ENCODE measurements at places on chromosomes 6 and 20.
A peak's percentile ranks its signal among the peaks of the same experiment; 100 is the strongest.

- DNase-seq = no peak
These were observed 40.6 kb downstream of the CGA start for GRCh38 chr6:87054143-87054833.

- peak; percentile 71 for DNase-seq
These were observed 48.5 kb upstream of the PDYN start for GRCh38 chr20:2042400-2042799.

DNA sequence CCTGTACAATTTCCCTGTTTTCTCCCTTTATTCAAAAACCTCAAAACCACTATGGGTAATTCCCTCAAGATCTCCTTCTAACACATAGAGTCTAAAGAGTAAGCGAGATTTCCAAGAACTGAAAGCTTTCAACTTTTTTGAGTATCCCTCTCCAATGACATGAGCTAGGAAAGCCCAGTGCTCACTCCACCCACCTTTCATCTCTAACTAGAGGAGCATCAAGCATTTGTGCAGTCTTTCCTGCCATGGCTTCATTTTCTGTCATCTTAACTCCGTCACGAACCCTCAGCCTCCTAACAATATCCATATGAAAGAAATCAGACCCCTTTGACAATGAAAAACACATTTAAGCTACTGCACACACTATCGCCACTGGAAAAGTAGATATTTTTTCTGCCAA lies 91.9 kb upstream of the SUPT3H start:
- DNase-seq = no peak

DNA sequence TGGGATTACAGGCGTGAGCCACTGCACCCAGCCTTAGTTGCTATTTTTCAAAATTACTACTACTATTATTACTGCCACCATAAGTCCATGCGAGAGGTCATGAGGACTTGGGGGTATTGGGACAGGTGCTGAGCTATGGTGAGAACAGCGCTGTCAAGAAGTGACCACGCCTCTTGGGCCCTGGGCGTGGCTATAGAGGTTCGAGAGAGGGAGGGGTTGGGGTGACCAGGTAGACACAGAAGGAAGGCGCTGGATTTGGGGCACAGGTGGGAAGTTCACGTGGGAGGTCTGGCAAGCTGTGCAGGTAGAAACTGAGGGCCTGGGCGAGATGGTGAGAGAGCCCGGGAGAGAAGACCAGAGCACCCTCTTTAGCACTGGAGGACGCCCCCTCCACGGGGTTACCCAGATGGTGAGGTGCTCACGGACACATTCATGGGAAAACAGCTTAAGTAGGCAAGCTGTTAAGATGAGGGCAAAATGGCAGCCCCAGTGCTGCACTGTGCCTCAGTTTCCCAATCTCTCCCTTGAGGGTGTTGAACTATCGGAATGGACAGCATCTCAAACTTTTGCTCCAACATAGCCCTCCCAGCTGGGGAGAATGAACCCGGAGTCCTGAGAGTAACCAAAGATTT lies 61.0 kb downstream of the RAB44 start:
- no peak for DNase-seq

- no peak for DNase-seq
These were observed 142.7 kb downstream of the TENT5A start for GRCh38 chr6:81609736-81610135.

GRCh38 chr6:82521861-82522260 lies 158.2 kb downstream of the TPBG start:
- DNase-seq = no peak

DNA sequence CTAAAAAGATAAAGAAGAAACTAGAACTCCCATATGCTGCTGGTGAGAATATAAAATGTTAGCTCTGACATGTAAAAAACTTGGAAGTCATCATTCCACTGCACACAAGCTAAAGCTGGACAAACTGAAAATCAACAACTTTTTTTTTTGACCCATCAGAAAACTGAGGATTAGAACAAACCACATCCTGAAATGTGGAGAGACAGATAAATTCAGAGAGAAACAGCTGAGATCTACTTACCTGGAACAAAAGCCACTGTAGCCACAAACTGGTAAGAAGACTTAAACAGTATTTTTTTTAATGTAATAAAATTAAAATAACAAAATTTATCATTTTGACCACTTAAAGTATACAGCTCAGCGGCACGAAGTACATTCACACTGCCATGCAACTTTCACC lies 408.5 kb upstream of the RGS17 start:
- no peak for DNase-seq

DNA sequence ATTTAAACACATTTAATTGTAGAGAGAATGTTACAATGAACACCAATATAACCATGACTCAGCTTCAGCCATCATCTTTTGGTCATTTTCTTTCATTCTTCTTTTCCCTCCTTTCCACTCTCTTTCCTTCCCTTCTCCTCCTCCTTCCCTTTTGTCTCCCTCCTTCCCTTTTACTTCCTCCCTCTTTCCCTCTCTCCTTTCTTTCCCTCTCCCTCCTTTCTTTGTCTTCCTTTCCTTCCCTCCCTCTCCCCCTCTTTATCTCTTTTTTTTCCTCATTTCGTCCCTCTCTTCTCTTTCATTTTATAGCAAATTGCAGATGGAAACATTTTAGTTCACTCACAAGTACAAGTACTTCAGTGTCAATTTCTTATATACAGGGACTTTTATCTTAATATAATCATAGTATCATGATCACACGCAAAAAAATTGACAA lies 1.8 kb downstream of the ZKSCAN3 start:
- DNase-seq = no peak

DNA sequence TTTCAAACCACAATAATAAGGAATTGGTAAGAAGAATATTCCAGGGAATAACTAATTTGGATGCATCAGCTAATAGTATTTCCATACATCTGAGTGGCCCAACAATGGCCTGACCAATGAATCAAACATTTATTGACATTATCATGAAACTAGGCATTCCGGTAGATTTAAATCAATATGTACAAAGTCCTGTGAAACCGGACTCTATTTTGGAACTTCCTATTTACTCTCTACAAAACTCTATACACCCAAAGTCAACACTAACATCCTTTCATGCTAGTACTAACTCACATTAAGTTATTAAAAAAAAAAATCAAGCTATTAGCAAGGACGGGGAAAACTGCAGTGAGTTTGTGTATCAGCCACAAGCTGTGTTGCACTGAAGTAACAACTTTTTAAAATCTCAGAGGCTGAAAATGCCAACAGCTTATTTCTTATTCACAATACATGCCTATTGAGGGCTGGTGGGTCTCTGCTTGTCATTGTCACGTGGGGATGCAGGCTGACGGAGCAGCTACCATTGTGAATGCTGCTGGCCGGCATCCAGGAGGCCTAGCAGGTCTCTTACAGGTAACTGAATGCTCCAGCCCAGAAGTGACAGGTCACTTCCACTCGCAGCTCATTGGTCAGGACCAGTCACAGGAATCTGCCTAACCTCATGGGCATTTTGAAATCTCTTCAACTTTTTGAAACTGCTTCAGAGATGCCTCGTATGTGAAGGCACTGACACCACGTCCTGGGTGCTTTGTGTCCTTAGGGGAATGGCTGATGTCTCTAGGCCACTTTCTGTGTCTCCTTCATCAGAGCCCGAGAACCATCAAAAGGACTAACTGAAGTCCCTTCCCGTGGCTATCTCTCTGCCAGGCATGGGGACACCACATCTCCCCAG lies 76.3 kb downstream of the SLC22A23 start:
- no peak for DNase-seq

DNA sequence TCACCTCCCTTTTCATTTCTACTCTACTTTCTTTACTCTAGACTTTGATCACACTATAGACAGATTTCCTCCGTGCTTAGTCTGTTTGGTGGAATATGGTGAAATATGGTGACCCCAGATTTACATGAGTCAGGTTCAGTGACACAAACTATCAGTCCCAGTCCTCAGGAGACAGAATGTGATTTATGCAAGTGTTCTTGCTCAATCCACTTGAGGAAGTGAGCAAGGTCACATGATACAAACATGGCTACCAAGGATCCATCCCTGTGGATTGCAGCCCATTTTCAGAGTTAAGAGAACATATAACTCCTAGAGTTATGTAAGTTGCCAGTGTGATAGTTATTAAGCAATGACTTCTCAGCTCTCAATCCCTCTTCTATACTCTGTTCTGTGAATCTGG lies 23.7 kb upstream of the TSHZ2 start:
- no peak for DNase-seq

GRCh38 chr6:27161946-27162603 lies 85.4 kb upstream of the PRSS16 start:
- no peak for DNase-seq

DNA sequence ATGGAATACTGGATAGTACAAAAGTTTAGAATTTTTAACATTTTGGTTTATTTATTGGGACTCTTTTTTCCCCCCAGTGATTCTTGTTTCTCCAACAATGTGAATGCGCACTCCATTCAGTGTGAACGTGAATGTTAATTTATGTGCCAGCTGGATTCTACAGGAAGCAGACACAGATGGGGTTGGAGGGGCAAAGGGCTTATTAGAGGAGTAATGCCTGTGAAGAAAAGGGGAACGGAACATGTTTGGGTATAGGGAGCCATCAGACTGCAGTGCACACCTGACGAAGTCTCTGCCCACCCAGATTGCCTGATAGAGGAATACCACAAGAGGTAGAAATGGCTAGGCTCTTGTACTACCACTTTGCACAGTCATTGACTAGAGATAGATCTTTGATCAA lies 48.2 kb downstream of the PTPRA start:
- no peak for DNase-seq

- no peak for DNase-seq
These were observed 1.1 kb upstream of the TBC1D32 start for GRCh38 chr6:121335087-121336008.

DNA sequence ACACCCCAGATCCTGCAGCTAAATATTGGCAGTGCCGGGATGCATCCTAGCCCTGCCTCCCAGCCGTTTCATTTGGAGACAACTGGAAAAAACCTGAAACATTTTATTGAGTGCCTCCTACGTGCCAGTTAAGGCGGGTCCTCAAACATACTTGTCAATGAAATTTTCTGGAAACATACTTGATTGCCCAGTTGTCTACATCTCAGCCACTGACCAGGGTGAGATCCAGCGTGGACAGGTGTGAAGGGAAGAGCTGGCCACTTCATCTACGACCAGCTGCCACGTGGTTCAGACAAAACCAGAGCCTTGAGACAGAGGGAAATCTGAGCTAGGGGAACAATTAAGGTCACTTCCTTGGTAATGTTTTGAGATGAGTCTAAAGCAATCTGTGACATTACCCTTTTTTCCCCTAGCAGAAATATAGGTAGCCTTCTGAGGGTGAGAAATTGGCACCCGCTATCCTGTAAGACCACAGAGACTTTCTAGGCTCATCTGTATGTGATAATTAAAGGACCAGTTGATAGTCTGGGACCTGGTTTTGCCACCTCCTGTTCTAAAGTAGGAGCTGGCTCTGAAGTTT lies 116.3 kb upstream of the MTHFD1L start:
- DNase-seq = no peak

DNA sequence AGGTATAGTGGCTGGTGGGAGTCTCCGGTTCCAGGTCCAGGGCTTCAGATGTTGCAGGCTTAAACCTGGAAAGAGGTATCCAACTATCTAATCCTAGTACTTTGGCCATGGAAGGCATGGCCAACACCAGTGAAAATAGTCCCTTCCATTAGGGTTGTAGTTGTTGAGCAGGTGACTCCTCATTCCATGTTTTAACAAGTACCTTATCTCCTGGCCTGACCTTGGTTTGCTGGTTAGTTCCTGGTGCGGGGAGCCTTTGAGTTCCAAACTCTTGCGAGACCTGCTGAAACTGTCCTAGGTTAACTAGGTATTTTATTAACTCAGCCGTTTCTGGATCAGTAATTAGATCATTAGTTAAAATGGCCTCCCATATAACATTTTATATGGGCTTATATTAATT lies 165.1 kb upstream of the PROKR2 start:
- no peak for DNase-seq

DNA sequence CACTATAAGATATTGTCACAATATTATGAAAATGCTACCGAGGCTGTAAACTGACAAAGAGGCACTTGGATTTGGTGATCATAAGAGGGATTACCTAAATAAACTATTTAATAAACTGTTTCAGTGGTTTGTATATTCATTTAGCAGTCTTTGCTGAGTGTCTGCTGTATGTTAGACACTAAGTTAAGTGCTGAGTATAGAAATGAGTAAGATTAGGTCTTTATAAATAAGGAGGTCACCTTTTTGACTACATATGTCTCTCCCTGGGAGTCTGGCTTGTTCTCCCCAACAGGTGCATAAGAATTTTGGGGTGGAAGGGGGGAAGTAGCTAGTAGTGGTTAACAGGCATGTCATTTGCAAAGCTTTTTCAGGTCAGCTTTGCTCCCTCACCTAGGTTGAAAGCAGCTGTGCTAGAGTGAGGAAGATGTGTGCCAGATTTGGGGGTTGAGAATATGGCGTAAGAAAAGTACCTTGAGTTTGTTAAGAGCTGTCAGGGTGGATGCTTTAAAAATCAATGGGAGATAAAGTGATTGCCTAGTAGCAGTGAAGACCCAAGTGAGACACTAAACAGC lies 246.3 kb downstream of the ZFAND3 start:
- no peak for DNase-seq

DNA sequence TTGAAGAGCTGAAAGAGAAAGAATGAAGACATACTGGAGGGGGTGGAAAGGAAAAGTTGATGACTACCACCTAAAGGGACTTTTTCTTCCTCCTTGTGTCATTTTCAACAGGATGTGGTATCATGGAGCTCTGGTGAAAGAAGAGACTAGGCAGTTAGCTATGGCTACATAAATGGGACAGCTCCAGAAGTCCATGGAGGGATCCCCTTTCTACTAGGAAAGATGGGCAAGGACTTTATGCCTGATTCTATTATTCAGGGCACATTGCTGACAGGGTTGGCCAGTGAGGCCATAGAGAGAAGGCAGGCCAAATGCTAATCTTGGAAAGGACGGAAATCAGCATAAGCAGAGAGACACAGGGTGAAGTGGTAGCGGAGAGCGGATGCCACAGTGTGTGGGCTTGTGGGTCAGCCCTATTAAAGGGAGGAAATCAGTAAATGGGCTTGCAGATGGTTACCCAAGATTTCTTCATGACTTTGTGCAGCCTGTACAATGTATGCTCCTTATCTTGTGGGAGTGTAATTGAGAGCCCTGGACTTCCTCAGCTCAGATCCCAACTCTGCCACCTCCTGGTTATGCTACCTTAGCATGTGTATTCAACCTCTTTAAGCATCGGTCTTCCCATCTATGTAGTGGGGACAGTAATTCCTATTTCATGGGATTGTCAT lies 77.4 kb upstream of the TMEM170B start:
- DNase-seq = no peak

DNA sequence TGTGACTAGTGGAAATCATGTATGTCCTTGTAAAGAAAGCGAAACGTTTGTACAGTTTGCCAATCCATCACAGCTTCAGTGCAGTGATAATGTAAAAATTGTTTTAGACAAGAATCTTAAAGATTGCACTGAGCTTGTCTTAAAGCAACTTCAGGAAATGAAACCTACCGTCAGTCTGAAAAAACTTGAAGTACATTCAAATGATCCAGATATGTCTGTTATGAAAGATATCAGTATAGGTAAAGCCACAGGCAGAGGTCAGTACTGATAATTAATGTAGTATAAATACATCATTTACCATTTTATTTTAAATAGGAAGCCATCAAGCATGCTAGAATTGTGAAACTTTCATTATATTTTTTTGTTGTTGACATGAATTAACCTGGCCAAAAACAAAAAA lies 60.9 kb upstream of the SMIM8 start:
- no peak for DNase-seq

GRCh38 chr6:3882866-3883265 lies 33.7 kb downstream of the FAM50B start:
- no peak for DNase-seq

- DNase-seq = no peak
These were observed 152.1 kb downstream of the SAMD5 start for GRCh38 chr6:147660334-147661311.

All from urothelium cell line (cell line).